ENCODE measurements at places on chromosomes 3 and 15.

- no peak for DNase-seq
These were observed 192.0 kb downstream of the UBE2E2 start for GRCh38 chr3:23395115-23395514.

DNA sequence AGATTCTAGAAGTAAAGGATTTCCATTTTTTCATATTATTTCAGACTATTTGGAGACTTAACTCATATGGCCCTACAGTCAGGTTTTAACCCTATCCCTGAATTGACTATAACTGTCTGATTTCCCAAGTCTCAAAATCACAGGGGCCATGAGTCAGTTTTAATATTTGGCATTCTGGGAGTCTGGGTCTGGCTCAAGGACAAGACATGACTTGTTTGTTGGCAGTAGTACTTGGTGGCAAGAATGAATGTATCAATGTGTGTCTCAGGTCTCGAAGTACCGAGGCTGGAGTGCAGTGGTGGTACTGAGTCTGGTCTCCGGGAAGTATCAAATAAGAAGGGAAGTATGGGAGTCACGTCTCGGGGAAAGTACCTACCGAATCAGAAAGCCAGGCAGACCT is 10.8 kb downstream of the UMPS start:
- DNase-seq: no peak

DNA sequence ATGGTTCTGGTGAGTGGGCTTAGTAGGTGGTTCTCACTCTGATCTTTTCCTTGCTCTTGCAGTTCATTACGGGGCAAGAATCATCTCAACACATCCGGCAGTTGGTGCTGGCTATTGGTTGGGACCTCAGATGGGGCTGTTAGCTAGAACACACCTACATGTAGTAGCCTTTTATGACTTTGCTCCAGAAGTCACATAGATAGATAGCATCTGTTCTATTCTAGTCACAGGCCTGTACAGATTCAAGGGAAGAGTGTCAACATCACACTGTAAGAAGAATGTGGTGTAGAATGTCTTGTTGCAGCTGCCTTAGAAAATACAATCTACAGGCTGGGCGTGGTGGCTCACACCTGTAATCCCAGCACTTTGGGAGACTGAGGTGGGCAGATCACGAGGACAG is 15.1 kb downstream of the RAB5A start:
- DNase-seq: no peak

- no peak for DNase-seq
These were observed 74.3 kb upstream of the P2RY1 start for GRCh38 chr3:152760591-152760990.

DNA sequence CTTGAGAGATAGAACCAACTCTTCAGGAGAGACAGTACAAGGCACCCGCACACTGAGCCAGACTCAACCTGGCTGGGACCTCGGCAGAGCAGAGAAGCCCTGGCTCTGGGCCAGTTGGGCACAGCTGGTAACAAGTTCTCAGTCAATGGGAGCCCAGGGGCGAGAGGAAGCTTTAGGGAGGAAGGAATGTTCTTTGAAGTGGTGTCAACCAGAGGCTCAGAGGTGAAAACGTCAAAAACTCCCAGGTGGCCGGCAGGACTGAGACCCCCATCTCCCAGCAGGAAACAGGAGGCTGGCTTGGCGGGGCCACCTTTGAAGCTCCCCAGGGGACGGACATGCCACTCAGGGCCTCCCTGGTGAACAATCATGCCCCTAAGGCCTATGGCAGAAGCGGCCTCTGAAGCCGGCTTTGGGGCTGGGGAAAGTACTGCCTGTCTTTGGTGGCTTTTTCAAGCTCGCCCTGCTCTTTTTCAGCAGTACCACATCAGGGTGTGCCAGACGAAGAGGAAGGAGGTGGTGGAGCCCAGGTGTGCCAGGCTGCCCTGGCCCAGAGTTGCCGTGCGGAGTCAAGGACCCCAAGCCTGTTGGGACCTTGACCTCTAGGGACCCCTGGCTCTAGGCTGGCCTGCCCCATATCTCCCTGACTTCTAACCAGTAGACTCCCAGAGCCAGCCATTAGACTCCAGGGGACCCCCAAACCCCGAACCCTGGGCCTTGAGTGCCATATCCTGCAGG is 16.7 kb upstream of the TBC1D21 start:
- no peak for DNase-seq

DNA sequence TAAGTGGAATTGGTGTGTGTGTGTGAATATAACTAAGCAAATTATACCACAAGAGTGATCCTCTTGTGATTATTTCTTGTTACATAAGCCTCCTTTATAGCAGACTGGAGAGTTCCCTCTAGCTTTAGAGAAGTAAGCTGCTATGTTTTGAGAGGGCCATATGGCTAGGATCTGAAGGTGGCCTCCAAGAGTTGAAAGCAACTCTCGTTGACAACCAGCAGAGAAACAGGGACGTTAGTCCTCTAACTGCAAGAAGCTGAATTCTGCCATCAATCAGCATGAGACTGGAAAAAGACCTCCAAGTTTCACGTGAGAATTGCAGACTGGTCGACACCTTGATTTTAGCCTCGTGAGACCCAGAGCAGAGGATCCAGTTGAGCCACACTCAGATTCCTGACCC is 278.5 kb upstream of the ZNF717 start:
- DNase-seq: no peak

GRCh38 chr3:155859859-155860258 is 5.6 kb upstream of the SLC33A1 start:
- no peak for DNase-seq

- DNase-seq: no peak
These were observed 51.4 kb downstream of the PCOLCE2 start for GRCh38 chr3:142837526-142837925.

DNA sequence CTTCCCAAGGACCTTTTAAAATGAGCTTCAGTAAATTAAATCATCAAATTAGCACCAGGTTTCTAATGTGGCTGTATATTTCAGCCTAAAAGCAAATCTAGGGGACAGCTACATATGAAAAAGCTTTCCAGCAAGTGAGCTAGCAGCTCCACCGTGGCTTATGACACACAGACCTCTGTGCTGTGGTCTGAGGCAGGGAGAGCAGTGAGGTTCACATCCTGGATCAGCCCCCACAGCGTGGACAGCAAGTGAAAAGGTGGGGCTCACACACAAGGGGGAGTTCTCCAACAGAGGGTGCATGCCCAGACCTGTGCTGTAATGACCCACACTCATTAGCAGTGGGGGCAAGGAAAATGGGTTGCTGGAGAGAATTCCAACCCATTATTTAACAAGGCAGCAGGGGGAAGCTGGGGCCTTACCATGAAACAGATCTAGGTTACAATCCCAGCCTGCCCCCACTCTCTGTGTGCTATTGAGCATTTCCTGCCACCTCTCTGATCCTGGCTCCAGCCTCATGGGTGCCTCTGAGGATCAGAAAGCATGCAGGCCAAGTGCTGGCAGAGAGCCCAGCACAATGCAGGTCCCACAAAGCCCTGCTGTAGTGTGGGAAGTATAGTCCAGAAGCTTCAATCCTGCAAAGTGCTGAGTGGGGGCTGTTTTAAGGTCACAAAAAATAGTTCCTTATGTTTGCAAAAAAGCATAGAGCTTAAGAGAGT is 48.2 kb downstream of the RASGRF1 start:
- DNase-seq: no peak

- no peak for DNase-seq
These were observed 25.6 kb downstream of the TMEM207 start for GRCh38 chr3:190424108-190424477.

GRCh38 chr15:65723876-65724275 is 68.2 kb downstream of the DENND4A start:
- DNase-seq: no peak

- DNase-seq: peak; percentile 19
These were observed 175.8 kb downstream of the TLE3 start for GRCh38 chr15:69921626-69922619.

GRCh38 chr3:40624189-40624769 is 99.5 kb downstream of the ZNF621 start:
- no peak for DNase-seq

DNA sequence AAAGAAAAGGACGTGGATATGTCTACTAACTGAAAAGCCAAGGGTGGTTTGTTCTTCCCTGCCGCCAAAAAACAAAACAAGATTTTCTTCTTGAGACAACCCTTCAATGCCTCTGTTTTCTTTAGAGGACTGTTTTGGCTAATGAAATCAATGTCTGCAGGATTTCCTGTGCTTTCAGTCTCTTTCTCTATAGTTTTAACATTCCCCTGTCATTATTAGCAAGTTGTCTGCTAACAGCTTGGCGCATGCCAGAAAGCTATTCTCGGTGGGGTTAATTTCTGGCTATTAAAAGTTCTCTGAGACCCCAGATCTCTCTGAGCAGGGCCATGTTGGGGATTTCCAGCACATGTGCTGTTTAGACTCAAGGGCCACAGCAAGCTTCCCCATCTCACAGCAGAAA is 56.7 kb downstream of the ITPR1 start:
- no peak for DNase-seq

DNA sequence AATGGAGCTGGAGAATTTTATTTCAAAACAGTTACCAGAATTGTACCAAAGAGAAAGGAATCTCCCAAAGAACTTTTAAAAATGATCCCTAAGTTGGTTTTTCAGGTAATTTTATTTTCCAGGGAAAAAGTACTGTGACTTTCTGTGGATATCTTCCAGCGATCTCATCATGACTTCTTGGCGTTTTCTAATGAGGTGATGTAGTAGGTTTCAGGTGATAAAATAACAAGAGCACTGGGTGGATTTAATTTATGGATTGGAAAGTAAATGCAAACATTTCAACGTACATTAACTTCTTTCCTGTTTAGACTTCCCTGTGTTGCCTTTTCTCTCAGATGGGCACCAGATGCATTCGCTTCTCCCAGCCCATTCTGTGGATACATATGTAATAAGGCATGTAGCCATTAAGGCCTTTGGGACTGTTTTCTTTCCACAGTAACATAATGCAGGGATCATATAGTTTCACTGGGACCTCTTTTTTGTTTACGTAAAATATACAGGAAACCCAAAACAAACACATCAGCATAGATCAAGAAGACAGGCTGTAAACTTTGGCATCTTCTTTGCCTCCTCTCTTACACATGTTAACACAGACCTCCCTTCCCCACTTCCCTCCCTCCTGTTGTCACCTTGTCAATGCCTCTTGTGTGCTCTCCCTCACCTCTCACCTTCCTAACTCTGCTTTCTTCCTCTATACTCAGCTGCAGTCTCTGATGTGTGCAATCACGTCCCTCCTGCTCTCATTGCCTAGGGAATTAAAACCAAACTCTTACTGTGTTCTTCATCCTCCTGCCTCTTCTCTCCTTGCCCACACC is 13.0 kb downstream of the PHLDB2 start:
- no peak for DNase-seq

DNA sequence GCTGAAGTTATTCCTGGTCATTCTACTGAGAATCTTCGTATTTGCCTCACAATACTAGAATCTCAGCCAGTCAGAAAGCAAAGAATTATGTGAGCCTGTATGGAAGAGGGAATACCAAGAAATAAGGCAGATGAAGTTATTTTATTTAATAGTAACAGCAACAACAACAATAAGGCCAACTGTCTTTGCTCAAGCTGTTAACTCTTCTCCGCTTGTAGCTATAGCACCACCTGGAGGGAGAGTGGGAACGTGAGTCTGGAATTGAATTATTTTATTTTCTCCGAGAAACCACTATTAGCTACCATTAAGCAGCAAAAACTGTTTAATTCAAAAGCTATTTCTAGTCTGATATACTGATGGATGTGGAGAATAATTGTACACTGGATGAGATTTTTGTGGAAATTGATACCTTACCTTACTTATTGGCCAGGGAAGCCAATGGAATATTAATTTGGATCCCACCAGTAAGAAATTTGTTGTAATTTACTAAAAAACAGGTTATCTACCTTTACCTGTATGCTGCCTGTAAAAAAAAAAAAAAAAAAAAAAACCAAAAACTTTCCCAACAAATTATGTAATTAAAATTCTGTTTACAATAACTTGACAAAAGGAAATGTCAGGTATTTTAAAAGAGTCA is 50.1 kb downstream of the CALML4 start:
- peak; percentile 10 for DNase-seq

DNA sequence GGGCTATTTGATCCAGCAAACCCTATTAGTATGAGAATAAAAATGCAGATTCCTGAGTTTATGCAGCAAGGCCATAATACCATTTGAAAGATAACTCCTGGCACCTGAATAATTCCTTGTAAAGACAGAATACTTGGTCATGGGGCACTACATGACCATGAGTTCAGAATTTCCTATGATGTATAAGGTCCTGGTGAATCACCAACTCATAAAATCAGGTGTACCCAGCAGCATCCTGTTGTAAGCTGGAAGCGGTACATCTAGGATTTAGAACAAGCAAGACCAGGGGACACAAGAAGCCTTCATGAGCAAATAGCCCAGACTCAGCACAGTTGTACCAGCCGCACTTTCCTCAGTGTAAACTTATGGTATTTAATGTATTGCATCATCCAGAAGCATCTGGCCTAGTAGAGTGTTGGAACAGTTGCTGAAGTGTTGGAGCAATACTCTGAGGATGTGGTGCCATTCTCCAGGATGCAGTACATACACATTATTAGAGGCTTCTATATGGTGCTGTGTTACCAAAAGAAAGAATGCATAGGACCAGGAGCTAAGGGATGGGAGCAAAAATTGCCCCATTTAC is 233.4 kb downstream of the SQOR start:
- DNase-seq: no peak

DNA sequence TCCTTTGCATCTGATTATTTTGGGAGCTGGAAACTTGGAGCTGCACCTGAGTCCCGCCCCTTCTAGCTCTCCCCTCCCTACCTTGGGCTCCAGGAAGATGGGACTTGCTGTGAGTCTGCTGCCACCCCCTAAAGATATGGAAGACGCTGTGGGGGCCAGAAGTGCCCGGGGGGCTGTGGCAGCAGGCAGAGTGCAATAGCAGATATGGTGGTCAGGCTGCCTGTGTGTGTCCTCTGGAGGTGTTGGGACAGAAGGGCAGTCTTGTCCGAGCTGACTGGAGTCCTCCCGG is 485 bp downstream of the PAK6 start:
- DNase-seq: no peak

- no peak for DNase-seq
These were observed 112.1 kb upstream of the LPP start for GRCh38 chr3:188041895-188042294.

GRCh38 chr3:170302008-170302407 is 55.5 kb upstream of the SKIL start:
- no peak for DNase-seq

DNA sequence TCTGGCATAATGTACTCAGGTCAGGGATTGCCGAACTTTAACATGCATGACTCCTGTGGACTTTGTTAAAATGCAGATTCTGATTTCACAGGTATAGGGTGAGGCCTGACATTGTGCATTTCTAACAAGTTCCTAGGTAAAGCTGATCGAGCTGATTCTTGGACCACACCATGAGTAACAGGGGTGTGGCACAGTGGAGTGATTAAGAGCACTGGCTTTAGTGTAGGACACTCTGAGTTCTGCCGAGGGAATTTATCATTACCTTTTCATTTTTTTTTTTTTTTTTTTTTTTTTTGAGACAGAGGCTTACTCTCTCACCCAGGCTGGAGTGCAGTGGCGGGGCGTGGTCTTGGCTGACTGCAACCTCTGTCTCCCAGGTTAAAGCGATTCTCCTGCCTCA is 169.3 kb downstream of the ADAMTS9 start:
- no peak for DNase-seq

DNA sequence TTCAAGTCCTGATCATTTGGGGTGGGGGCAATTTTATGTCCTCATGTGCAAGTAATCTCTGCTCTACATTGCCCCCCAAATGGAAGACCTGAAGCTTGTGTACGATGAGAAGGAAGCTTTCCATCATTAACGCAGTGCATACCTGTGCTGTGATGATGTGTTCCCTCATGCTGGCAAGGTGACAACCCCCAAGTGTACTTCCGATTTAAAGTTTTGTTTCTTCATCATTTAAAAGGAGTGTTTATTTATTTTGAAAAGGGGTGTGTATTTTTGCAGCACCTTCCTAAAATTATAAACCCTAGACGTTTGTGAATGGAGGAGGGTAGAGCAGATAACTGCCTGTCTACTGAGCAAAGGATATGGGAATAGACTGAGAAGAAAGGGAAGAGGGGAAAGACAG is 45.3 kb downstream of the C2CD4A start:
- DNase-seq: no peak

All from stimulated activated naive B cell treated with anti-CD40 and anti-IgM and Interleukin-4, amounts not matched to agents 10 μg/mL and 1 μg/mL and 100 μg/mL, for 72 hours (primary cell).